ENCODE measurements at places on chromosomes 5 and 9.

DNA sequence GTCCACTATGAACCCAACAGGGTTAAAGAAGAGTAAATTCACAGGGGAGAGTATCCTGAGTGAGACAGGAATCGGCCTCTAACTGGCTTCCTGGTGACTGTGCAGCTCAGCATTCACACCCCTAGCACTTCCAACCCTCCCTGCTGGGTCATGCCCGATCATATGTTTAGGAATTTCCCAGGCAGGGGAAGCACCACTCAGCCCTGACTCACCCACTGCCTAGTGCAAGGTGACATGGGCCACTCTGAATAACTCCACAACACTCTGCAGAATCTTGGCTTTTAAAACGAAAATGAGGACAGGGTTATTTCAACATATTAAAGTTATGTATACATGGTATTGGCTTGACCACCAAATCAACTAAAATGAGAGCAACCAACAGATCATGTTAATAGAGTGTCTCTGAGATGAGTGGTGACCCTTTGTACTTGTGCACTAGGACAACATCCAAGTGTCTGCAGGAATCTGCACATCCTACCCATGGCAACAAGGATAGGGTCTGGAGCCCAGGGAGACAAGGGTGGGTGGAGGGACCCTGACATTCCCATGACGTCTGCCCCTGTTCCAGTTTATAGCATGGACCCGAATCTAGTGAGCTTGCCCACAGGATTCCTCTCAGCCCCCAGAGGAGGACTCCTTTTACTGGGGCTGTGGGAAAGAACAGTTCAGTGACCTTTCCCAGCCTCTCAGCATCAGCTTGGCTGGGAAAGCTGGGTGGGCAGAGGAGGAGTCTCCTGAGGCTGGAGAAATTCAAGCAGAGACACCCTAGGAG, 485.8 kb downstream of the SEMA5A start:
- DNase-seq: no peak

DNA sequence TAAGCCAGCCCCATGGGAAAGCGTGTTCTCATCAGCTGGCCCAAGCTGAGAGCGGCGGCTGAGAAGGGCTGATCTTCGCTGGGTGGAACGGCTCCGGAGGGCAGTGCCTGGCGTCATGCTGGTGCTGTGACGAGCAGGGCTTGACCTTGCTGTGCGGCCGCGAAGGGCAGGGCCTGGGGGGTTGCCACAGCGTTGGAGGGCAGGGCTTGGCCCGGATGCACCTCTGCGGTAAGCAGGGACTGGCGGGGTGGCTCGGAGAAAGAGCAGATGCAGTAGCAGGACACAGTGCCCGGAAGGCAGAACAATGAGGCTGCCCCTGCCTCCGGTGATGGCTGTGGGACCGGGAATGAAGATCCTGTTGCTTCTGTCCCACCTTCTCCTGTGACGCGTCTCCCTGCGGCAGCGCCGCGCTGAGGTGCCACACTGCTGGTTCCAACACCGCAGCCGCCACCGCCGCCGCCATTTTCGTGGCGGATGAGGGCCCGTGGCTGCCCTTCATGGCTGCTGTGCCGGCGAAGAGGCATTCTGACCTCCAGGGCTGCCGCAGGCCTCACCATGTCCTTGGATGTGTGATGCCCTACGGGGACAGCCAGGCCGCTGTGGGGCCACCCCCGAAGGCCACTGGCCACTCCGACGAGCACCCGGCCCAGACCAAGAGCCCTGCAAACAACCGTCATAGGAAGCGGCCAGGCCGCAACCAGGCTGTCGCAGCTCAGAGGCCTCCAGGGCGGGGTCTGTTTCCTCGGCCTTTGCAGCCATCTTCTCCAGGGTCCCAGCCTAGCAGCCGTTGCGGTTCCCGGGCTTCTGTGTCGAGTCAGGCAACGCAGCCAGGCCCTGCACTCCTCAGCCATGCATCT, 890.5 kb upstream of the CTNND2 start:
- DNase-seq: no peak

DNA sequence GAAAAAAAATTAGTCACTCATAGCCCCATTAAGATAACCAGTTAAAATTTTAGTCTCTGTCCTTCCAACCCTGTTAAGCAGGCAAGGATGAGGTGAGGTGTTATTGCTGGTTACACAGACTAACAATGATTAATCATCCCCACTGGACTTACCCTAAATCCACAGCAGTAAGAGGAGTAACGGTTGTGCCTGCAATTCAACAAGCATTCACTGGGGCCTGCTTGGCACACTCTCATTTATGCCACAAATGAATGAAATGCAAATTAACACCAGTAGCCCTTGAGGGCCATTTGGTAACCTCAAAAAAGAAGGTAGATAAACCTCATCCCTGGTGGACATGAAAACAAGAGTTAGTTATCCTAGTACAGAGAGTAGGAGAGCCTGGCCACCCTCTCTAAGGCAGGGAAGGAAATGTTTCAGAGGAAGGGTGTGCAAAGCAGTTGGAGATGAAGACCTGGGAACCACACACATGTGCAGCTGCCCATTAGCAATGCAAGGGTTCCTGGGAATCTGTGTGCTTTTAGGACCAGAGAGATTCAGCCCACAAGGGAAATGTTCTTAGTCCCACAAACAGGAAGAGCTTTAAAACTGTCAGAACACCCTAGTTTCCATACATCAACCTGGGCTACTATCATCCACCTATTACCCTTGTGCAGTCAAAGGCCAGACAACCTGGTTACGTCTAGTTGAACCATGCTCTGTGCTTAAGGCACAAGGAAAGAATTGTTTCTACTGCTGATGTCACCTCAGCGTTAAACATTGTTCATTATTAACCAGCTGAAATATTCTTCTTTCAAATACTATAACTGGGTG, 7.7 kb downstream of the LHFPL2 start:
- no peak for DNase-seq

DNA sequence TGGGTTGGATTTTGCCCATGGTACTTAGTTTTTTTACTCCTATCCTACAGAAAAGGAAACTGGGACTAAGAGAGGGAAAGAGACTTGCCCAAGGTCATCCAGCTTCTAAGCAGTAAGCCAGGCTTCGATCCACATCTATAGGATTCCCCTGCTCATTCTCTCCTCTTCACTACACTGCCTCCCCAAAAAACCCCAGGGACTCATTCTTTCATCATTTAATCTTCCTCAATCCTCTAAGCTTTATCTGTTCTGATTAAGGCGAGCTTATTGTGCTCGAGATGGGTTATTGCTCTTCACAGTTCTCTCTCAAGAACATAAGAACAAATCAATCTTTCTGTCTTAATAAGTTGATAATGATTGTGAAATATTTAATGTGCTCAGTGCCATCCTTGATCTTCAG, 511.1 kb upstream of the BRINP1 start:
- no peak for DNase-seq

DNA sequence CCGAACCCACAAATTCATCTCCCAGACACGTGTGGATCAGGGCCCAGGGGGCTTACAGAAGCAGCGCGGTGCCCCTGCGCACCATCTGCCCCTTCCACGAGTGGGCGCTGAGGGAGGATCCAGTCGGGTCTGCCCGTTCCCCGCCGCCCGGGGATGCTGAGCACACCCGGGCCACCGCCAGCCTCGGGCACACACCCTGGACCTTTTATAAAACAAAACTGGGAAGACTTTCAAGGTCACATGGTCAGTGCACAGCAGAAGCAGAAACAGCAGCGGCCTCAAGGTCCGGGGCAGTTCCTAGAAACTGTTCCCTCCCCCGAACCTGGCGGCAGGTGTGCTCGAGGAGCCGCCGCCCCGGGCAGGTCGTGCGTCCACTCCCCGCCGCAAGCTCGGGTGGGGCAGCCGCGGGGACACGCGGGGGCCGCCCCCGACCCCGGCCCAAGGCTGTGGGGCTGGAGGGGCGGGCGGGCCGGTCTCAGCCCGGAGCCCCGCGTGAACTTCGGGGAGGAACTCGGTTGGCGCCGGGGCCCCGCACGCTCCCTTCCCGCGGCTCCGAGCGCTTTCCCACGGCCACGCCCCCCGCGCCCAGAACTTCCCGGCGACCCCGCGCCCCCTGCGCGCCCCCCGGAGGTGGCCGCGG, 633 bp upstream of the PPP1R26 start:
- DNase-seq: peak; percentile 10

DNA sequence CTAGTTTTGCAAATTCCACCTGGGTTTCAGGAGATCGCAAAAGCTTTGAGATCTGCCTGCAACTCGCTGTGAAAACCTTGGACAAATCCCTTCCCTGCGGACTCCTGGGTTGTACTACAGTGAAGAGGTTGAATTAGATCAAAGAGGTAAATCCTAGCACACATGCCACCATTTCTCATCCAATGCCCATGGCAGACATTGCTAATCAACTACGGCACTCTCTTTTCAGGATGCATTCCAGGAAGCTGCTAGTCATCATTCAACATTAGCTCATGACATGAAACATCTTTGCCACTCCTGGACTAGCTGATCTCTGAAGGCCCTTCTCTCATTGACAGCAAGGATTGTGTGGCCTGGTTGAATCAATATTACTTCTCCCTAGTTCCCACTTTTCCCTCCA, 46.1 kb downstream of the PCDH1 start:
- DNase-seq: no peak

GRCh38 chr5:54703133-54703532, 185.6 kb downstream of the SNX18 start:
- no peak for DNase-seq

GRCh38 chr9:4413856-4414255, 76.4 kb upstream of the SLC1A1 start:
- DNase-seq: no peak

DNA sequence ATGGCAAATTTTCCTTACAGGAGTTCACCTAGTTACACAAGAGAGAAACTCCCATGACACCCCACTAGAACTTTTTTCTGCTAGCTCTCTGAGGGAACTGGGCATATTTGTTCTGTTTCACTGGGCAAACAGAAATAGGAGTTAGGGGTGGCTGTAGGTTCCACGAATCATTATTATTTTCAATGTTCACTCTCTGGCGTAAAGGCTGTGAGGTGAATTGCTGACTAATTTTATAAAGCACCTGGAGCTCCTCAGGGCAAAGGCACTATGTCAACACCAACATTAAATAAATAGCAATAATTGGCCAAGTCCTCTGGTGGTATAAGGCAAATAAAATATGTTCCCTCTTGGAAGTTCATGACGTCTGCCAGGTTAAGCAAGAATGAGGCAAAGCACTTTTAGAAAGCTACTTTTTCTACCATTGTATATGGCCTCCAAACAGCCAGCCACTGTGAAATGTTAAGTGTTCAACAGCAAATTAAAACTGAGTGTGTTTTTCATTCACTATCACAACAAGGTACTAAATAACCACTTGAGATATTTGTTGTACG, 344.6 kb downstream of the PDE4D start:
- DNase-seq: no peak

DNA sequence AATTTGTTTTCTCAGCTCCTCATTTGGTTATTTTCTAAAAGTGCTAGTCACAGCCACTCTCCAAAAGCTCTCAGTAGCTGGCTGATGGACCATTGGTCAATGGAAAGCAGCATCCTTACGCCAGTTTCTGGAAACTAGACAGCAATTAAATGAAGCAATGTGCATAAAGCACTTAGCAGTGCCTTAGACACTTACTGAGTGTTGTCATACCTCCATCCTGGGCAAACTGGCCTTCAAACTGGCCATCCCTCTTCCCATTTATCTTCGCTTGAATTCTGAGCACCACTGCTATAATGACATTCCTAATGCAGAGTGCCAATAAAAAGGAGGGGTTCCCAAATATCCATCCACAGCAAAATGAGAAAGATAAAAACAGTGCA, 209.2 kb downstream of the ENC1 start:
- DNase-seq: no peak

GRCh38 chr9:130518233-130518632, 61.1 kb upstream of the FUBP3 start:
- DNase-seq: no peak

GRCh38 chr5:123083298-123083697, 5.7 kb upstream of the PRDM6 start:
- no peak for DNase-seq

- no peak for DNase-seq
Observed at GRCh38 chr5:25974451-25974850, 1063.9 kb downstream of the CDH9 start.

DNA sequence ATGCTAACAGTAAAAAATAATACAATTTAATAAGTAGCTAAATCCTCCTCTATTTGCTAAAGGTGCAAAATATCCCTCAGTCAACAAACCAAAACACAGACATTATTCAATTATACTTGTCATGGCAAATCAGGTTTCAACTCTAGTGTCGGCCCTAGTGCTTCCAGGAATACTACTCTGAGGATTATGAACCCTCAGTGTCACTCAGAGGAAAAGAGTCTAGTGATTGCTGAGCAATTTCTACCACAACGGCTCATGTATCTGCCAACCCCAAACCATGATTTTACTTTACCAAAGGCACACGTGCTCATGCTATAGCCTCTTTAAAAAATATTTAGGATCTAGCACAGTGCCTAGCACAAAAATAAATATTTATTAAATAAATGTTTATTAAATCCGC, 21.0 kb downstream of the RICTOR start:
- DNase-seq: no peak

- peak; percentile 27 for DNase-seq
Observed at GRCh38 chr9:134961331-134962064, 43.8 kb upstream of the FCN1 start.

GRCh38 chr9:15295761-15296405, 11.1 kb downstream of the TTC39B start:
- DNase-seq: no peak

- no peak for DNase-seq
Observed at GRCh38 chr9:33765411-33765810, 29.9 kb upstream of the PRSS3 start.

- DNase-seq: no peak
Observed at GRCh38 chr5:137115152-137115551, 384.0 kb downstream of the SPOCK1 start.

DNA sequence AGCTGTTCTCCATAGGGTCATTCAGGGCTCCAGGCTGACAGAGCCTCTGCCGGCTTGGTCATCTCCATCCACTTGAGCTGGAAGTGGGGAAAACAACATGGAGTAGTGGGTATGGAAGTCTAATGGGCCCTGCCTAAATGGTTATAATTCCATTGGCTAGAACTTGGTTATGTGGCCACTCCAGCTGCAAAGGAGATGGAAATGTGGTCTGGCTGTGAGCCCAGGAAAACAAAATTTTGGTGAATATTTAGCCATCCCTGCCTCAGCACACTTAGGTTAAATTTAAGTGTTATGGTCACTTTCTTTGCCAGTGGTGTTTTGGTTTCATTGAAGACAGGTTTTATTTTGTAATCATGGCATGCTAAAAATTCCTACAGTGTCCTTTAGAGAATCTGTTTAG, 112.3 kb downstream of the SMARCA2 start:
- no peak for DNase-seq

DNA sequence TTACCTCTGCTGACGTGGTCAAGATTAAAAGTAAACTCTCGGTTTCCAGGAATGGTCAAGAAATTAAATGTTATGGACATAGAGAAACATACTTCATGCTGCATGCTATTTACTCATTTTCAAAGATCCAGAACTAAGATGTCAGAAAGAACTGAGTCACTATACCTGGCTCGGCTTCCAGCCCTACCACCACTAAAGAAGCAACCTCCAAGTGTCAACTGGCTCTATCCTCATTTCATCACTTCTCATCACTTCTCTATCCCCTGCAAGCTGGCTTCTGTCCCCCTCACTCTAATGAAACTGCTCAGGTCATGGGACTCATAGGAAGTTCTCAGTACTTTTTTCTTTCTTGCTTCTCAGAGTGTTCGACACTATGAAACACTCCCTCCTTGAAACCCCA, 116.2 kb downstream of the CDK5RAP2 start:
- no peak for DNase-seq
